Ammon's horn (tissue), 1 donor: ENCODE measurements at places on chromosomes 16 and 17.
A peak's percentile ranks its signal among the peaks of the same experiment; 100 is the strongest.

DNA sequence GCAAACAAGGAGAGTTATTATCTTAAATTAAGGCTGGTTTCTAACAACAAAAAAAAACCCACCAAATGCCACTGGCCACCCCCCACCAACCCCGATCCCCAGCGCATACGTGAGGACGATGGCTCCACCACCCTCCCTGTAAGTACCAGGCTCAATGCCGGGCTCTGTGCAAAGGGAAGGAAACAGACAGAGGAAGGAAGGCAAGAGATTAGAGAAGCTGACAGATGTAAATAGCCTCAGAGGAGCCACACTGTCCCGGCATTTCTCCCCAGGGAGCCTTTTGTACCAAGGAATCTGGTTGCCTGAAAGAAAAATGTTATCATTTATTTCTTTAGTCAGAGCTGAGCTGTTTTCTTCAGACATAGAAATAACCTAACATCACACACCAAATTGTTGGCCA is 13.1 kb downstream of the SOST start:
- no peak for DNase-seq

GRCh38 chr17:66789093-66789492 is 45.8 kb upstream of the CACNG5 start:
- no peak for DNase-seq

GRCh38 chr17:4938688-4939545 is 929 bp downstream of the SLC25A11 start:
- DNase-seq = no peak

DNA sequence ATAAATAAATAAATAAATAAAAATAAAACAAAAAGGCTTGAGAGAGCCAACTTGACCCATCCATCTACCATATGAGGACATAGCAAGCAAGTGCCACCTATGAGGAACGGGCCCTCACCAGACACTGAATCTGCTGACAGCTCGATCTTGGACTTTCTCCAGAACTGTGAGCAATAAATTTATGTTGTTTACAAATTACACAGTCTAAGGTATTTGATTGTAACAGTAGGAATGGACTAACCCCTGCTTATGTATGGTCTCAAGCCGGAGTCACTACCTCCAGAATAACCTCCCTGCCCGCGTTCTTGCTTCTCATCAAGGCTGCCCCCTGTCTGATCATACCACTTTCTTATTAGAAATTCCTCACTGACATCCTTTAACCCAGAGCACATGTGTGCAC is 9.9 kb downstream of the SLC5A11 start:
- no peak for DNase-seq

GRCh38 chr16:53707671-53708070 is 3.7 kb downstream of the FTO start:
- no peak for DNase-seq

- no peak for DNase-seq
These were observed 3.8 kb upstream of the DBNDD1 start for GRCh38 chr16:90023078-90023447.

GRCh38 chr16:73434621-73435020 is 386.7 kb upstream of the ZFHX3 start:
- no peak for DNase-seq

DNA sequence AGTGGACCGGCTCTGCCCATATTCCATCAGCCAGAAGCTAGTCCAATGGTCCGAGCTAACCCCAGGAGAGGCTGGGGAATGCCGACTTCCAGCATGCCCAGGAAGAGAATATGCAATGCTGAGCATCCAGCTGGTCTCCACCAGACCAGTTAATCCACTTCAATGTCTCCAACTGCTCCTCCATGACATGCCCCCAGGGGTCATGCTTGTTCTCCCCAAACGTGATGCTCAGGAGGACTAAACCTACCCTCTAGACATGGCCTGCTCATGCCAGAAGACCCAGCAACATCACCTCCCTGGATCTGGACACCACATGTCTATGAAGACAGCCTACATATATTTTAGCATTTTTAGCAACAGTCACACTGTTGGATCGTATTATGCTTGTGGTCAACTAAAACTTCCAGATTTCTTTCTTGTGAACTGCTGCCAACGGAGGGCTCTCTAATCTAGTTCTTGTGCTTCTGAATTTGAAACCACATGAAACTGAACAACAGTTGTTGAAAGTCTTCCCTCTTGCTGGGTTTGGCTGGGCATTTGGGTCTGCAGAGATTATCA is 245.1 kb downstream of the SOX9 start:
- no peak for DNase-seq

DNA sequence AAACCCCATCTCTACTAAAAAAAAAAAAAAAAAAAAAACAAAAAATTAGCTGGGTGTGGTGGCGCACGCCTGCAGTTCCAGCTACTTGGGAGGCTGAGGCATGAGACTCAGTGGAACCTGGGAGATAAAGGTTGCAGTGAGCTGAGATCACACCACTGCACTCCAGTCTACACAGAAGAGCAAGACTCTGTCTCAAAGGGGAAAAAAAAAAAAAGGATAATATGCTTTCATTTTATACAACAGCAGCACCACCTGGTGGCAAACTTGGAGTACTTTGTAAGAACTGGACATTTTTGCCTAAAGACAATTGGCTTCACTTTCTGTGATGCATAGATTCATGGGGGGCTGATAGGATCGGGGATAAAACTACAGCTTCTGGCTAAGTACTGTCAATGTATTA is 8.5 kb downstream of the CHTF8 start:
- peak; percentile 70 for DNase-seq

GRCh38 chr17:40516581-40517285 is 15.3 kb upstream of the TNS4 start:
- DNase-seq = no peak

DNA sequence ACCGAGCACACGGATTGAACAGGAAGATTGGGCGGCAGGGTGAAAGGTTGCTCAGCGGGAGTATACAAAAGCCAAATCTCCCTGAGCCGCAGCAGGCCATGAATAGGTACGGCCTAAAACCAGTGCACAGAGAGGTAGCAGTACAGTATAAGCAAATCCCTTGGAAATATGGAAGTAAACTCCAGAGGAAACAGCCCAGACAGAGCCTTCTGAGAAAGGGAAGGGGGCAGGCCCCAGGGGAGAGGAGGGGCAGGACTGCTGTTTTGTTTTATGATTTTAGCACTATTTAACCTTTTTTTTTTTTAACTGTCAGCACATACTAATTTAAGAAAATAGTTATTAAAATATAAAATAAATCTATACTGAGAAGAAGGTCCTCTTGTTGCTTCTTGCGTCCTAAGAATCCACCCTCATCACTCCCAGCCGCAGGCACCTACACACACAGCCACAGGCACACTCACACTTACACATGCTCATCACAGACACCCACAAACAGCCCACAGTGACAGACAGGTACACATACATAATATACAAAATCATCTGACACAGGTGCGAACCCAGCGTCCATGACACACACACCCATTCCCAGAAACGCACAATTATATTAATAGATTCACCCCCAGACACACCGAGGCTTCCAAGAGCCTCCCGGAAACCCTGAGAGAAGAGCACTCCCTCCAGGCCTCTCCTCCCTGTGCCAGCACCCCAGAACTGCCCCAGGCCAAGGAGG is 12.8 kb downstream of the PLXDC1 start:
- DNase-seq = no peak

DNA sequence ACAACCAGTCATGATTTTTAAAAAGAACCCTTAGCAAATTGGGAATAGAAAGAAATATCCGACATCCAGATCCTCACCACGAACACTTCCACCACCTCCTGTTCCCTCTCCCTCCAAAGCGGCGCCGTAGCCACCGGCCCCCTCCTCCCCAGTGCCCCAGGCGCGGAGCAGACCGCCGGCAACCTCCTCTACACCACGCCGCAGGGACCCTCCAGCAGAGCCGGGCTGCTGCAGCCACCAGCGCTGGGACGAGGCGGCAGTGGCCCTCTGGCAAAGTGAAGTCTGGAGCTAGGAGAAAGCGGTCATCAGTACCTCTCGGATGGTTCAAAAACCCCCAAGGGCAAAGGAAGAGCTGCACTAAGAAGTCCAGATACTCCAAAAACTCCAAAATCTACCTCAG is 41.4 kb upstream of the SLFN13 start:
- DNase-seq = no peak

DNA sequence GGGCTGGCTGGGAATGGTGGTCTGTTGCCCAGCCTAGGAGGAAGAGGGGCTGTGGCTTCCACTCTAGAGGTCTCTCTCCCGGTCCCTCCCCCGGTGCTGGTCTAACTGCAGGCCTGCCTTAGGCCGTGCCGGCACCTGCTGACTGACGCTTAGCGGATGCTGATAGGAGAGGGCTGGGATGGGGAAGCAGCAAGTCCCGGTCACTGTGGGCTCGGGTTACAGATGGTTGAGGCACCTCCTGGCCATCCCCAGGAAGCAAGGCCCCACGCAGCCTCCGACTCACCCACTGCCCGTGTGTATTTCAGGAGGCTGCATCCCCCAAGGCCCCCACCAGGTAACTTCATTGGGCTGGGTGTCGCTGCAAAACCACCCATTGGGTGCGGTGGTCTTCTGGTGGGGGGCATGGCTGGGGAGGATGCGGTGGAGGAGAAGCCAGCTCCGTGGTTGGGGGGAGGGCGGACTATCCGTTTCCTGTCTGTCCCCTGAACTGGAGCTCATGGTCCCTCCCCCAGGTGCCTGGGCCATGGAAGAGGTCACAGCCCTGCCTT is 278.9 kb downstream of the SEC14L1 start:
- DNase-seq = no peak

DNA sequence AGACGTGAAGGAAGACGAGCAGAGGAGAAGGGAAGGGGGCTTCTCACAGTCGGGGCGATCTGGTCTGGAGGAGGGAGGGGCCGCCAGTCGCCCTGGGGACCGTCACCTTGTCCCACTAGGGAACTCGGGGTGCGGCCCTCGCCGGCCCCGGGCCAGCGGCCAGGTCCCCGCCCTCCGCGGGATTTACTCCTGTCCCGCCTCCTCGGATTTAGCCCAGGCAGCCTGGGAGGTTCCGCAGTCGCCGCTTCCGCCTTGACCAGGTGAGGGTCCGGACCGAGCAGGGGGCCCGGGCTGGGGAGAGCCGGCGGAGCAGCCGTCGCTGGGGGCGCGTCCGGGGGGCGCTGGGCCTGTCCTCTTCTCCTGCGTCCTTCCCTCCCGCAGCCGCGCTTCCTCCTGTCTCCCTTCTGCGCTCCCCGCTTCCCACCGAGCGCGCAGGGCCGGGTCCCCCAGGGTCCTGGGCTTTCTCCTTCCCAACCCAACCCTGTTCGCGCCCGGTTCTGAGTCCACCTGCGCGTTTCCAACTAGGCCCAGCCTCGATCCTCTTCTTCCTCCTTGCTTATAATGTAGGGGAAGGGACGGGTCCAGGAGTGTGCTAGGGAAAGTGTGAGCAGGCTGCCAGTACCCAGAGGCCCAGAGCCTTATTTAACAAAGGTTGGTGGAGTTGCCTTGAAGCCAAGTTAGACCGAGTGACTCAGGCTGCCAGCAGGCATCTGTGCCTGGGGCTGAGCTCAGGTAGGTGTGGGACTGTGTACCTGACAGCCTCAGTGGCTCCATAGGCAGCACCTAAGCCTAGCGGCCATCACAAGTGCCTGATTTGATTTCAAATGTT is at the start of gene TNK1:
Gene TNK1 (plus strand): TSS at position 235 of the 829 bp plus-strand sequence. CDS start 1,838 bp downstream, outside the sequence.
- no peak for DNase-seq
